ENCODE measurements at places on chromosomes 11 and 22.
A peak's percentile ranks its signal among the peaks of the same experiment; 100 is the strongest.

DNA sequence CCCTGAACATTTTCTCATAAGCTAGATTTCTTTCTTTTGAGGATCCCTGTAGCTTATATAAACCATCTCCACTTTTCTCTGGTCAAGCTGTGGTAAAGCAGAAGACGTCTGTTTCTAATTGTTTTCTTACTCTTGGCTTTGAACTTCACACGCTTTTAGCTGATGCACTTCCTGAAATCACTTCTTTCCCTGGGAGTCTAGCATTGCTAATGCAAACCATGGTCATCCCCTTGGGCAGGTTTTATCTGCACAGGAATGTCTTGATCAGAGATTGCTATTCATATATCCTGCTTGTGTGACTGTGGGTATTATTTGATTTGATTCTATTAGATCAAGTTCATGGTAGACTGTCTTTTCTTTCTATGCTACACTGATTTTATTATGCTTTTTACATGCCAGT lies 199.2 kb upstream of the POU2AF2 start:
- DNase-seq: no peak

DNA sequence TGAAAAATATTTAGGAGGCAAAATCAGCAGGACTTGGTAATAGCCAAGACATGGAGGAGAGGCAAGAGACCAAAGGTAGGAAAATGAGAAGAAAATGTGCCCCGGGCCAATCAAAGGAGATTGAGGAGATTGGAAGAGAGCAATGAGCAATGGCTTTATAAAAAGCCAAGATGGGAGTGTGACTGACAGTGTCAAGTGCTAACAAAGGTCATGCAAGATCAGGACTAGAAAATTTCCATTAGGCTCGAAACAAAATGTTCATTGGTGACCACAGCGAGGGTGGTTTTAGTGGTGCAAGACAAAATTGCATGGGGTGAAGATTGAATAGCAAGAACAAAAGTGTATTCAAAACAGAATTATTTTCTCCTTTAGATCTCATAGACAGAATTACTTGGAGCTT lies 45.2 kb upstream of the TBCEL start:
- DNase-seq: no peak

GRCh38 chr22:22142661-22143060 lies 101.9 kb upstream of the VPREB1 start:
- DNase-seq: no peak

DNA sequence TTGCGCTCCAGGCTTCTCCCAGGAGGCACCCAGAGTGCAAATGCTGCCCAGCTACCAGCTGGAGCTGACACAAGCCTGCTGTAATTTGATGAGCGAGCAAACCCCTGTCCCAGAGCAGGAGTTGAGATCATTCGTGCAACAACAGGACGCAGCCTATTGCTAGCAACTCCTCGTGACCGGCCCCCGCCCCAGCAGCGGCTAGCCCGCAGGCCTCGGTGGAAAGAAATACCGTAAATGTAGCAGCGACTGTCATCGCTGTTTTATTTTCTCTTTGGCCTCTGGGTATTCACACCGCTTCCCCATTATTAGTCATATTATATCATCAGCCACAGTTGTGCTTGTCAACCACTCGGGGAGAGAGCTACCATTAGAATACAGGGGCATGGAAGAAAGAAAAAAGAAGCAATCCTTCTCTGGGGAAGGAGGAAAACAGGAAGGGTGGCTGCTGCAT lies 59.2 kb upstream of the ATXN10 start:
- no peak for DNase-seq

DNA sequence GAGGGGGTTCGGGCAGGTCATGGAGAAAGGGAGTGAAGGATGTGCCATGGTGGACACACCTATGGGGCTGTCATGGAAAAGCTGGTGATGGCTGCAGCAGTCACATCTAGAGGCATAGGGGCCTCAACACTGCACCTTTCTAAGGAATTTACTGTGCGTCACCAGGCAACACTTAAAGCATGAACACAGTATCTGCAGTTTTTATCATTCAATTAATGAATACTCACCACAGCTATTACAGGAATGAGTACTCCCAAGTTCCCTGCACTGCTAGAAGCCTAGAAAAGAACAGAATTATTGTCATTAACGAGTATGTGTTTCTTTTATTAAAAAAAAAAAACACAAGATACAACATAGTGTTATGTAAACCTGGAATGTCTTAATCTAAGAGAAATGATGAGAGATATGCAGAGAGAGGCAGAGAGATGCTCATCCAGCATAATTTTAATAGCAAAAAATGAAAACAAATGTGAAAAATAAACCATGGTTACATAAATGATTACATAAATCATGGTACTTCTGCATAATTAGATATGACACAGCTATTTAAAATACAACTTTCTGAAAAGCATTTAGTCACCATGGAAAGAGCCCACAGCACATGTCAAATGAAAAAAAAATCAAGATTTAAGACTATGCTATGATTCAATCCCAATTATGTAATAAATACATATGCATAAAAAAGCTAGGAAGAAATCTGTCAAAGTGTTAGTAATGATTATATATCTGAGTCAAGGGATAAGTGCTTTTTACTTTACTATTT lies 19.2 kb downstream of the SERPIND1 start:
- no peak for DNase-seq

DNA sequence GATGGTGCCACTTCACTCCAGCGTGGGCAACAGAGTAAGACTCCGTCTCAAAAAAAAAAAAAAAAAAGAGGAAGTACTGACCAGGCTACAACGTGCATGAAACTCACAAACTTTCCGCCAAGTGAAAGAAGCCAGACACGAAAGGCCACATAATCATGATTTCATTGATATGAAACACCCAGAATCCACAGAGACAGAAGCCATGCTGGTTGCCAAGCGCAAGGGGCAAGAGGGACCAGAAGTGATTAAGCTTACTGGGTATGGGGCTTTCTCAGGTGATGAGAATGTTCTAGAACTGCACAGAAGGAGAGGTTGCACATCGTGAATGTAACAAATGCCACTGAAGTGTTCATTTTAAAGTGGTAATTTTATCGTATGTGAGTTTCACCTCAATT lies 60.9 kb downstream of the CELSR1 start:
- no peak for DNase-seq

- peak; percentile 28 for DNase-seq
These were observed 103.4 kb downstream of the BRD1 start for GRCh38 chr22:49724030-49724892.

DNA sequence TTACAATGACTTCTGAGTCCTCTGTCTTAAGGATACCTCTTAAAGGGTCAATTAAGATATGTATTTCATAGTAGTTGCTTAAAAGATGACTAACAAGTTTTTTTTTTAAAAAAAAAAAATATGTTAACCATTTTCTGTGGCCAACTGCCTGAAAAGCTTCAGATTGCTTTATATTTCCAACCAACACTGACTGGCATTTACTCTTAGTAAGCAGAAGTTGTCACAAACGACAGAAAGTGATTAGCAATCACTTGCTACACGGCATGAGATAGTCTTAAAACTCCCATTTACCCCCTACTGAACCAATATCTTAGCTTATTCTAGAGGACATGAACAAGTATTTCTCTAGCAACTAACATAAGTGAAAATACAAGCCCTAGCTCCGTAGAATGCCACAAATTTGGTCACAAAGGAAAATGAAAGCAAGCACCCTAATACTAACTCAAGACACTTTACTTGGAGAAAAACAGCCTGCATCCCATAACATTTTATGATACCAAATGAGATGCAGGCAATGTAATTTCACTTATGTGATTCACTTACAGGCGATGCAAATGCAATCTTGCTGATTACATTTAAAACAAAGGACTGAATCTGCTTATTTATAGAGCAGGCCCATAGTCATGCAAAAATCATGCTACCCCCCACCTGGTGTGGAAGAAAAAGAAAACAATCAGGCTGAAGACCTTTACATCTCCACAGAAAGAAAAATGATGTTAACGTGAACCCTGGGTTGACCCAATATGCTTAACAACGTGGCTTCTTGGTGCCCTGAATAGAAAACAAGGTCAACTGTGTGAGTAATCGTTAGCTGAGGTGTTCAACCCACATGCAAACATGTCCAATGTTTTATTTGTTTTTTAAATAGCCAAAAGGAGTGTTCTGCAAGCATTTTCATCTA lies 25.7 kb downstream of the MPPED2 start:
- no peak for DNase-seq

- no peak for DNase-seq
These were observed 51.2 kb upstream of the ARHGAP20 start for GRCh38 chr11:110763249-110764011.

DNA sequence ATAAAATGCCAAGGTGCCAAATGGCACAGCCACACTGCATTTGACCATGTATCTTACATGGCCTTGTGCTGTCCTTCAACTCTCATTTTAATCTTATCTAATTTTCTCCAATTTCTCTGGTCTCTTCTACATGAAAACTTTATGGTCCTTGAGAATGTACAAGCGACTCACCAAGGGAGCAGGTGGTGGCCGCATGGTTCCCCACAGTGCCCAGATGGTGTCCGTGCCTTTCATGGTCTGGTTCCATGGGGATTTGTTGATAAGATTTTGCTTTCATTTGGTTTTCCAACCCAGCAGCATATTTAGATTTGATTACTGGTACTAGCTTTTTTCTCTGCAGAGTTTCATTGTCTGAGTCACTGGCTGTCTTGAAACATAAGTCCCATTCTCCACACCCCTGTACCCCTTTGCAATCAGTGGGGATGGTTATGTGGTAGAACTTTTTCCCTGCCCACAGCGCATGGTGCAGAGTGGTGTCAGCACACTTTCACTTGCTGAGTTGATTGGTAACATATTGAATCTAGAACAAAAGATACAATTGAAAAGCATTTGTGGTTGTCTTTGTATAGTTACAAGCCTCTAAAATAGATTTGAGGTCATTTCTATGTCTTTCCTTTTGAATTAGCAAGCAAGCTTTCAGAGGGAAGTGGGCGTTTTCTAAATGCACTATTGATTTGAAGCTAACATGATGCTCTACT lies 24.1 kb downstream of the ZNRF3 start:
- peak; percentile 48 for DNase-seq

- DNase-seq: no peak
These were observed at the start of gene KLHL35 for GRCh38 chr11:75432911-75433321. KLHL35 (minus strand) TSS chr11:75433203; CDS start chr11:75430629, 2,574 bp downstream.

GRCh38 chr11:91078221-91078620 lies 855.4 kb upstream of the CHORDC1 start:
- DNase-seq: no peak

- DNase-seq: no peak
These were observed 22.0 kb upstream of the FIBIN start for GRCh38 chr11:26971961-26972360.

DNA sequence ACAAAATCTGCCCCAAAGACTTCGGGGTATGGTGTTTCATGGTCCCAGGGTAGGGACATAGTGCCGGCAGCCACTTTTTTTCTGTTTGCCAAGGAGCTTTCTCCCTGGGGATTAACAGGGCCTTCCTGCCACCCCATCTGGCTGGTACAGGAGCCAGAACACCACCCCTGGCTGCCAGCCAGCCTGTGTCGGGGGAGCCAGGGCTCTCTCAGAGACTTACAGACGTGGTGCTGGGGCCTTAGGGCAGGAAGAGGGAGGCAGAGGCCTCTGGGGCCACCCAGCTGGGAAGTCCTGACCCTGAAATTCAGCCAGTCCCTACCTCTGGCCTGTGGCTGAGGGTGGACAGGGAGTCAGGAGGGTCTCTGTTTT lies 52.4 kb upstream of the CDON start:
- peak; percentile 82 for DNase-seq

- no peak for DNase-seq
These were observed 10.5 kb downstream of the EMSY start for GRCh38 chr11:76455331-76455730.

GRCh38 chr11:70568035-70568813 lies 169.9 kb downstream of the CTTN start:
- DNase-seq: no peak

DNA sequence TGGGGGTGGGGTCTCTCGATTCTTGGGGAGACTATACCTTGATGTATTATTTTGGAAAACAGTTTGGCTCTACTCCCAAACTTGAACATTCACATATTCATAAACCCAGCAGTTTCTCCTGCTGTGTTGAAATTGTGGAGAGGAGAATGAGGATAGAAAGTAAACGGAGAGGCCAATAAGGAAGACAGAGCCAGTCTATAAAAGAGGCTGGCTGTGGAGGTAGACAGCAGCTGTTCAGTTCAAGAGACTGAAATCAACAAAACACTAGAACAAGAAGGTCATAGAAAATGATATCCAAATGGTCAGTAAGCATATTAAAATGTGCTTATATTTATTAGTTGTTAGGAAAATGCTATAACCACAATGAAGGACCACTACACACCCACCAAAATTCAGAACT lies 1.9 kb upstream of the MOGAT2 start:
- no peak for DNase-seq

GRCh38 chr11:103927535-103927934 lies 108.9 kb upstream of the DDI1 start:
- DNase-seq: no peak

- DNase-seq: no peak
These were observed 18.1 kb upstream of the RDX start for GRCh38 chr11:110314366-110315095.

- no peak for DNase-seq
These were observed 16.4 kb upstream of the OR5AL1 start for GRCh38 chr11:56396047-56396446.

DNA sequence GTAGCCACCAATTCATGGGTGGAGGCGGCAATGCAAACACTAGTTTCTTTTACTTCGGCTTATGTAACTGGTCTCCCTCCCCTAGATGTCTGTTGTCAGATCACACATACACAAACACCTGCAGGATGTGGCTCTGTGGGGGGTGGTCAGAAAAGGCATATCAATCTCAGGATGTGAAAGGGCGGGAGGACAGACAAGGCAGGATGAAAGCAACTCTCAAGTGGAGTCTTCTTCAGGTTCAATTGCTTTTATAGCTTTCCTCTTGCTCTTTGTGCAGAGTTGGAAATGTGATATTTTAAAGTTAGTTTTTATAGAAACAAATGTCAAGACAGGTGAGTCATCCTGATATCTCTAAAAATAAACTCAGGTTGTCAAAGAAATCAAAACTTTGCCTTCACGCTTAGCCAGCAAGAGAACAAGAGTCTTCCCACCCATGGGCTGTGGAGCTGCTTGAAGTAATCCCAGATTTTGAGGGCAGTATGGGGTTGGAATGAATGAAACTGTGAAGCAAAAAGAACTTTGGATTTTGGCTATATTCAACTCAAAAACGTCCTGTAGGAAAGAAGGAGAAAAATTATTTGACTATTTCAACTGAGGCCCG lies 423.4 kb downstream of the GUCY1A2 start:
- DNase-seq: no peak

DNA sequence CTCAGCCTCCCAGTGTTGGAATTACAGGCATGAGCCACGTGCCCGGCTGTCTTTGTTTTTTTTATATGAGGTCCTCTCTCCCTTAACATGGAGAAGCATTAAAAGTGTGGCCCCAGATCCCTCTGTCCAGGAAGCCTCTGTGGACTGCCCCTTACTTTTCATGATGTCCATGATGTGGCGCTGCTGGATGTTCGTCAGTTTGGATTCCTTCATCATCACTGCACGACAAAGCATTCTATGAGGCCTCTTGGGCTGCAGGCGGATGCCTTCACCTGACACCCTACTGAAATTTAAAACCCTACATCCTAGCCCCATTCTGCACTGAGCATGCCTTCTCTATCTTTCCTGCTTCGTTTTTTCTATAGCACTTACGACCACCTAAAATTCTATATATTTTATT lies 2.1 kb downstream of the C22orf23 start:
- DNase-seq: no peak

GRCh38 chr11:63906087-63906486 lies 10.9 kb downstream of the RCOR2 start:
- DNase-seq: no peak
